ENCODE measurements at places on chromosomes 1 and 21.

DNA sequence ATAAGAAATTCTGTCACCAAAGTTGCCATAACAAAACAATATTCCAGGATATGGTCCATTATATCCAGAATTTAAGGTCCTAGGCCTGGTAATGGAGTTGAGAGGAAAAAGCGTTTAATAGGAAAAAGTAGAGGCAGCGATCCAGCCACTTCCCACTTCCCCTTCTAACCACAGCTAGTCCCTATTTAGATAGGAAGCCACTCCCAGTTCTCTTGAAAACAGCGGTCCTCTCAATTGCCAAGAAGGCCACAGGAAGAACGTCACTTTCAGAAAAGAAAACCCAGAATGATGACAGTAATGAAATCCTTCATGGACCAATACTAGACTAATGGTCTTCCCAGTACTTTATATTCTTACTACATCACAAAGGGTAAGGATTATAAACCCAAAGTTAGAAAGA, 38.6 kb downstream of the ABL2 start:
- DNase-seq, result no peak

DNA sequence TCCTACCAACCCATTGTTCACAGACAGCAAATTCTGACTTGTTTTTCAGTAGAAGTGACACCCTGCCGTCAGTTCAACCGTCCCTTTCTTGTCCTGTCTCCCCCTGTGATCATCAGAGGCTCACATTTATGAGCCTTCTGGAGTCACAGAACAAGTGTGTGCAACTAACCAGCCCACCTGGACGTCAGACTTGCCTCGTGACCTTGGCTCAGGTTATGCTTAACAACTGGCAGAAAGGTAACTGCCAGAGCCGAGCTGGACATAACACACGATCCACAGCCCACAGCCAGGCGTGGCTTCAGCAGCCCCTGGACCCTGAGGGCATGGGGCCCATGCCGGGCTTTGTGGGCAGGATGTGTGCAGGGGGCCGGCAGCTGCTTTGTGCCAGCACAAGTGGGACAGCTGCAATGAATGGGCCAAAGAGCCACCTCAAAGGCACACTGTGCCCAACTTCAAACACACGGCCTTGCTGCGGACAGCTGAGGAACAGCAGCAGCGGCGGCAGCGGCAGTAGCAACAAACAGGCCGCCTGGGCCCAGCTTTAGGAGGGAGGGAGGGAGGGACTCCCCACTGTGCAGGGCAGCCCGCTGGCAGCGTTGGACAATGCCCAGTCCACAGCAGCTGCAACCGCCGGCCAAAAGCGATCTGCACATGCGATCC, 103.9 kb downstream of the ZBTB18 start:
- DNase-seq, result no peak

DNA sequence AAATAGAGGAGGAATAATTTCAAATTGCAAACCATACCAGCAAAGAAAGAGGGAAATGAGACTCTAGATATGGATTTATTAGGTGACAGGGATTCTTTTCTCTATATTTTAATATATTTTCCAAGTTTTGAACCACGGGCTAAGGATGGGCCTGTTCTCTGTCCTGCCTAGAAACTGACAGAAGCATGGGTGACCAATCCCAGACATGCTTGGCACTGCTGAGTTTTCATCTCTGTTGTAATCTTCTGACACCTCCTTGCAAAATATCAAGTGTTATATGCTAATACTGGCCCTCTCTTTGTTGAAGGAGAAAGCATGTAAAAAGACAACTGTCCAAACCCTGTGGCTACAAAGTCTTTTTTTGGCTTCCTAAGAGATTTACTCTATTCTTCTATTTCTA, 774 bp upstream of the ANGPTL7 start:
- DNase-seq, result no peak

DNA sequence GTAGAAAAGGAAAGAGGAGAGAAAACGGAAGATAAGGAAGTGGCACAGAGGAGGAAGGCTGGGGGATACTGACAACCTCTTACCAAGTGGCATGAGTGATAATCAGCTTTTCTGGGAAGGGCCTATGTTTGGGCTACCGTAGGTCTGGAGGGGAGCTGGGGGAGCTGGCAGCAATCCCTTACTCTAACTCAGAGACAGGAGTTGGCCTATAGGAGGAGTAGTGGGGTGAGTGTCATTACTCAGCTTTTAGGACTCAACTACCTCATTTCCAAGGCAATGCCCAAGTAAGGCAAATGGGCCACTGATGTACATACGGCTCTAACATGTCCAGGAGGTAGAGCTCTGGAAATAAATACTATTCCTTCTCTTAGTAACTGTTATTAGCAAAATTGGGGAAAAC, 48.7 kb upstream of the DMRTA2 start:
- DNase-seq, result no peak

DNA sequence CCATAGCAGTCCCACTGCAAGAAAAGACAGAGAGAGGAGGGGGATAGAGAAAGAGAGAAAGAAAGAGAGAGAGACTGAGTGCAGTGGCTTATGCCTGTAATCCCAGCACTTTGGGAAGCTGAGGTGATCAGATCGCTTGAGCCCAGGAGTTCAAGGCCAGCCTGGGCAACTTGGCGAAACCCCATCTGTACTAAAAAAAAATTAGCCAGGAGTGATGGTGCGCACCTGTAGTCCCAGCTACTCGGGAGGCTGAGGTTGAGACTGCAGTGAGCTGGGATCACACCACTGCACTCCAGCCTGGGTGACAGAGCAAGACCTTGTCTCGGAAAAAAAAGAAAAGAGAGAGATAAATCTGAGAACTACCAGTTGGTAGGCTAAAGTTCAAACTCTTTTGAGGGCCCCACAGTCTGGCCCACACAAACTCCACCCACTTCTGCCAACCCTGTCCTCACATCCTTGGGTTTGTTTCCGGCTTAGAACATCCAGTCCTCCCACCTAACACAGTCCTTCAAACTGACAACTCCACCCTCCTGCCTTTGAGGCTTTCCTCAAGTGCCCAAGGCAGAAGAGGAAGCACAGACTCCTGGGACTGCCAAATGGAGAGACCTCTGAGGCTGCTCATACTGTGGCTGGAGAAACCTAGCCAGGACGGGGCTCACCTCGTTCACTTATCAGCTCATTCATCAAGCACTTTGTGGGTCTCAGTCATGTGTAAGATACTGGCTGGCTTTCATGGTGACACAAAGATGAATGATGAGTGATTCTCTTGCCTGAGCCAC, 20.1 kb downstream of the TFAP2E start:
- no peak for DNase-seq

GRCh38 chr1:78902641-78903040, 103.9 kb downstream of the ADGRL4 start:
- no peak for DNase-seq

- DNase-seq, result no peak
Measured at GRCh38 chr1:185008838-185009237, 34.5 kb upstream of the NIBAN1 start.

DNA sequence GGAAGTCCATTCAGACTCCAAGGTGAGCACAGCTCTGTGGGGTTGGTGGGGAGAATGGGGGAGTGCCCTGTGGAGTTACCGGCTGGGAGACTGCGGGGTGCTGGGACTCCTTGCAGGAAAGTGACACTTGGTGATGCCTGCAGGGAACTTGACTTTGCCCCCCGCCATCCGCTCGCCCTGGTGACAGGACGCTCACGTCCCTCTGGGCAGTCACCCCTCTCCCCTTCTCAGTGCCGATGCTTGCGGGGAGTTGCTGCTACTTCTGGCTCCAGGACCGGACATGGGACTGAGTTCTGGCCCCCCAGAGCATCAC, 209.5 kb upstream of the C1orf174 start:
- no peak for DNase-seq

DNA sequence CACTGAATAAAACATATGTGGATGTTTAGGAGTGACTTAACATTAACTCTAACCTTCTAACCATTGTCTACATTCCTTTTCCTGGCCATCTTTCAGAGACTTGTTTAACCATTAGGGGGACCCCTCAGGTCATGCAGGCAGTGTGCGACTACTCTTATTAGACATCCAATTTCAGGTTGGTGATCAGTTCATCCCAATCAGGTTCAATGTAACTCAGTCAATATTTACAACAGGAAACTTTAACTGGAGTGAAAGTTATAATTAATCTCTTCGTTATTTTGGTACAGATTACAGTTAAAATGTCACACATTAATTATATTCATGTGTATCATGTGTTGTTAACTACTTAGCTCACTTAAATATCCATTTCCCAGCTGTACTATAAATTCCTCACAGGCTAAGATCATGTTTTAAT, 68.8 kb upstream of the RGS1 start:
- no peak for DNase-seq

All from stimulated activated CD8-positive, alpha-beta memory T cell treated with anti-CD3 and anti-CD28 coated beads, Interleukin-4, amount 100 ng/mL, for 4 hours (primary cell).